Activated T-helper 2 cell treated with anti-CD3 and anti-CD28 coated beads, Interferon-gamma antibody, Interleukin-2, Interleukin-4, amounts not matched to agents 10 μg/mL and 5 μg/mL and 100 μg/mL, durations not matched to agents 14 hours and 24 hours and 36 hours (primary cell): ENCODE measurements at places on chromosomes 4 and X. TPM values are rescaled to one million over a fixed set of nuclear protein-coding genes. Genes with fewer than 3 reads are reported as not detected.
A peak's percentile ranks its signal among the peaks of the same experiment; 100 is the strongest.

GRCh38 chr4:62484357-62484756, 1284.2 kb downstream of the ADGRL3 start:
- H3K4me1 ChIP-seq: no peaks in the 10 kb centered on the region
- no peaks in the 10 kb centered on the region for H3K27me3 ChIP-seq
- no peak overlapping the region for H3K27ac ChIP-seq
- H3K4me3 ChIP-seq: no peak overlapping the region
- DNase-seq: no peak
- H3K36me3 ChIP-seq: no peaks in the 10 kb centered on the region

DNA sequence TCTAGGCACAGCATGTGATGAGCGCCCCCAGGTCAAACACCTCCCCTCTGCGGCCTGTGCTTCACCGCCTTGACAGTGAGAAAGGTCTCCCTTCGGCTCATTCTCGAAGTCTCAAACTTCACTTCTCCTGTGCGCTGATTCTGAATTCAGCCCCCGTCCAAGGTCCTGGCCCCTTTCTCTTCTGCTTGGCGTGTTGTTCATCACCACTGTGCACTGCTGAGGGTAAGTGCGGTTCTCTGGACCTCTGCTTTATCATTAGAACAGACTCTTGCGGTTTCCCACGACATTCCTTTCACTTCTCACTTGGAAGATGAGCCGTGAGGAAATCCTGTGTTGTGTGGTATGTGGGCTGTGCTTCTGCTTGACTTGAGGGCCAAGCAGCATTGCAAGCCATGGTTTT, 11.9 kb downstream of the HTT-AS start:
- H3K36me3 ChIP-seq: no peaks in the 10 kb centered on the region
- H3K27me3 ChIP-seq: no peaks in the 10 kb centered on the region

GRCh38 chr4:110467400-110467799, 8.6 kb upstream of the ENPEP start:
- H3K27ac ChIP-seq: no peak overlapping the region
- H3K4me3 ChIP-seq: no peak overlapping the region
- peaks cover 8% of the 10 kb centered on the region for H3K4me1 ChIP-seq
- H3K36me3 ChIP-seq: no peaks in the 10 kb centered on the region
- no peak for DNase-seq

DNA sequence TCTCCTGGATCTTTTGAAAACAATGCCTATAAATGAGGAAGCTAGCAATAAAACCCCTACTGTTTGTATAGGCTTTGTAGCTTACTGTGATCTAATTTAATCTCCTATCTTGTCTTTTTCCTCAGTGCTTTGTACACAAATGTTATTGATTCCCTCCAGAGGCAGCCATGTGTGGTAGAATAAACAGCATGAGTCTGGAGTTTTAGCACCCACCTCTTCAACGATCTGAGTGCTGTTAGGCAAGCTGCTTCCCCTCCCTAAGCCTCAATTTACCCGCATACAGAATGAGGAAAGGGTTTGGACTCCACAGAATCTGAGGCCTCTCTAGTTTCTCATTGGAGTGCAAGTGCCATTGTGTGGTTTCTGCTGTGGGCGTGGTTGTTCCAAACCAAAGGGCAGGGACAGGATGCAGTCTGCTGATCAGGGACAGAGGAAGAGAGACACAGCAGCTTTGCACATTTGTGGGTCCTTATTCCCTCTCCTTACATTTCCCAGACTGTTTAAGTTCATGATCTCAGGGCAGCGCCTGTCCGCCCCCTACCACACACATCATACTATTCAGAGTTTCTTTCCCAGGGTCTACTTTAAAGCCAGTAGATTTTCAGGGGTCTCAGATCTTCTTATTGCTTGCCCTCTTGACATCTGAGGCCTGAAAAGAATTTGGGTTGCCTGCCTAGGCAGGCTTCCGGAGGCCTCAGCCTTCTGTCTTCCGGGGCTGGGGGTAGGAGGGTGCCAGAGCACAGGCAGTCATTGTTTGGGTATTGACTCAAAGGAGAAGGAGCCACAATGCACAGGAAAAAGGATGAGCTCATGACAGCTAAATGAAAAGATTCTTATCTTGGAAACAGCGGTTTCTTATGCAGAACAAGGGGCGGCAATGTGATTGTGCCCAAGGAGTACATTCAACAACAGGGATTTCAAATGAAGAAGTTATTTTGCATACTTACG, 114.9 kb upstream of the TEX13D start:
- peak; percentile 69 for DNase-seq
- peaks cover 10% of the 10 kb centered on the region for H3K36me3 ChIP-seq
- H3K4me3 ChIP-seq: peak overlapping the region; percentile 72
- no peaks in the 10 kb centered on the region for H3K27me3 ChIP-seq
- peaks cover 80% of the 10 kb centered on the region for H3K4me1 ChIP-seq

GRCh38 chrX:13311560-13311959, 8.3 kb downstream of the ATXN3L start:
- H3K4me3 ChIP-seq: no peak overlapping the region
- no peaks in the 10 kb centered on the region for H3K4me1 ChIP-seq
- no peaks in the 10 kb centered on the region for H3K36me3 ChIP-seq
- no peak overlapping the region for H3K27ac ChIP-seq

GRCh38 chr4:33107814-33108213, 2387.6 kb downstream of the PCDH7 start:
- H3K27me3 ChIP-seq: no peaks in the 10 kb centered on the region
- DNase-seq: no peak
- no peaks in the 10 kb centered on the region for H3K4me1 ChIP-seq
- H3K4me3 ChIP-seq: no peak overlapping the region
- H3K36me3 ChIP-seq: no peaks in the 10 kb centered on the region
- no peak overlapping the region for H3K27ac ChIP-seq

GRCh38 chr4:147626903-147627302, 9.7 kb downstream of the TMEM184C start:
- no peak for DNase-seq
- peaks cover 3% of the 10 kb centered on the region for H3K4me1 ChIP-seq
- no peaks in the 10 kb centered on the region for H3K27me3 ChIP-seq
- H3K4me3 ChIP-seq: no peak overlapping the region

The GPC3 gene
- total RNA-seq: 0.25 and 0.37 TPM in 2 replicates

The EGF gene
- not detected in 2 replicates for total RNA-seq
